ENCODE measurements at places on chromosomes 6 and 20.

DNA sequence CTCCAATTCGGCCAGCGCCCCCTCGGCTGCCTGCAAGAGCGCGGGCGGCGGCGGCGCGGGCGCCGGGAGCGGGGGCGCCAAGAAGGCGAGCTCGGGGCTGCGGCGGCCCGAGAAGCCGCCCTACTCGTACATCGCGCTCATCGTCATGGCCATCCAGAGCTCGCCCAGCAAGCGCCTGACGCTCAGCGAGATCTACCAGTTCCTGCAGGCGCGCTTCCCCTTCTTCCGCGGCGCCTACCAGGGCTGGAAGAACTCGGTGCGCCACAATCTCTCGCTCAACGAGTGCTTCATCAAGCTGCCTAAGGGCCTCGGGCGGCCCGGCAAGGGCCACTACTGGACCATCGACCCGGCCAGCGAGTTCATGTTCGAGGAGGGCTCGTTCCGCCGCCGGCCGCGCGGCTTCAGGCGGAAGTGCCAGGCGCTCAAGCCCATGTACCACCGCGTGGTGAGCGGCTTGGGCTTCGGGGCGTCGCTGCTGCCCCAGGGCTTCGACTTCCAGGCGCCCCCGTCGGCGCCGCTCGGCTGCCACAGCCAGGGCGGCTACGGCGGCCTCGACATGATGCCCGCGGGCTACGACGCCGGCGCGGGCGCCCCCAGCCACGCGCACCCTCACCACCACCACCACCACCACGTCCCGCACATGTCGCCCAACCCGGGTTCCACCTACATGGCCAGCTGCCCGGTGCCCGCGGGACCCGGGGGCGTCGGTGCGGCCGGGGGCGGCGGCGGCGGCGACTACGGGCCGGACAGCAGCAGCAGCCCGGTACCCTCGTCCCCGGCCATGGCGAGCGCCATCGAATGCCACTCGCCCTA is 963 bp downstream of the FOXF2 start:
- no peak for DNase-seq

GRCh38 chr20:20413810-20414281 is 45.9 kb downstream of the INSM1 start:
- DNase-seq, result no peak

- no peak for DNase-seq
These were observed 41.3 kb downstream of the NHLRC1 start for GRCh38 chr6:18081025-18081668.

DNA sequence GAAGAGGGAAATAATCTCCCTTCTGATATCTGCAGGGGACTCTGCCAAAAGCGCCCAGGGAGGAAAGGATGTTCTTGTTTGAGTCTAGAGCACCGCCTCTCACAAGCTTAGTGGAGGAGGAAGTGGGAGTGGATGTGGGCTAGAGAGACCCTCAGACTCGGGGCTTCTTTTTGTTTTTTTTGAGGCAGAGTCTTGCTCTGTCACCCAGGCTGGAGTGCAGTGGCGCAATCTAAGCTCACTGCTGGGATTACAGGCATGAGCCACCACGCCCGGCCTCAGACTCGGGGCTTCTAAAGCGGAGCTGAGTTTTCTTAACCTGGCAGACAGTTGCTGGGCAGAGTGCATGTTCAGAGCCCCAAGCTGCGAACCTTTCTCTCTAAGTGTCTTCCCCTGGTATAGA is 310.8 kb downstream of the BMP7 start:
- DNase-seq, result no peak

GRCh38 chr20:46621492-46621891 is 29.8 kb downstream of the SLC13A3 start:
- no peak for DNase-seq

- no peak for DNase-seq
These were observed 54.2 kb downstream of the ARMC2 start for GRCh38 chr6:108902382-108902792.

- no peak for DNase-seq
These were observed 1.4 kb downstream of the FYN start for GRCh38 chr6:111871725-111872400.

- no peak for DNase-seq
These were observed 157.2 kb upstream of the RREB1 start for GRCh38 chr6:6950373-6951145.

- no peak for DNase-seq
These were observed 94.4 kb downstream of the RNASET2 start for GRCh38 chr6:166861961-166862286.

- no peak for DNase-seq
These were observed 7.8 kb upstream of the MTRES1 start for GRCh38 chr6:107020239-107020638.

DNA sequence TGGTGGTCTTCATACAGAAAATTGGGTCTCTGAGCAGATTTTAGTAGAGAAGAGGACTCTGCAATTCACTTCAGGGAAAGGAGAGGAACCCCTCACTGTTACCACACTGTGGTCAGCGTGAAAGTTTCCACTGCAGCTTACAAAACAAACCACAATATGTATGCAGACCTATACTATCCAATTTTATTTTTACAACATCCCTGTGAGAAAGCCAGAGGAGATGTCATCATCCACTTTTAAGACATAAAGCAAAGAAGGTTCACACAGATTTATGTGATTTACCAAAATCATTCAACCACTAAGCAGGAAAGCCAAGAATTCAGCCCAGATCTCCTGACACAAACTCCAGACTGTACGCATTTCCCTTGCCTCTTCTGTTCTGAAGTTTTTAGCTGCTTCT is 442.4 kb downstream of the FRK start:
- no peak for DNase-seq

- no peak for DNase-seq
These were observed 705.9 kb downstream of the MAFB start for GRCh38 chr20:39983183-39983582.

GRCh38 chr20:16113736-16114135 is 459.5 kb downstream of the KIF16B start:
- no peak for DNase-seq

Measured in activated CD4-positive, alpha-beta T cell treated with anti-CD3 and anti-CD28 coated beads, Interleukin-2, amount 50 U/mL, for 24 hours (primary cell).